ENCODE measurements at places on chromosomes 16 and 17.

DNA sequence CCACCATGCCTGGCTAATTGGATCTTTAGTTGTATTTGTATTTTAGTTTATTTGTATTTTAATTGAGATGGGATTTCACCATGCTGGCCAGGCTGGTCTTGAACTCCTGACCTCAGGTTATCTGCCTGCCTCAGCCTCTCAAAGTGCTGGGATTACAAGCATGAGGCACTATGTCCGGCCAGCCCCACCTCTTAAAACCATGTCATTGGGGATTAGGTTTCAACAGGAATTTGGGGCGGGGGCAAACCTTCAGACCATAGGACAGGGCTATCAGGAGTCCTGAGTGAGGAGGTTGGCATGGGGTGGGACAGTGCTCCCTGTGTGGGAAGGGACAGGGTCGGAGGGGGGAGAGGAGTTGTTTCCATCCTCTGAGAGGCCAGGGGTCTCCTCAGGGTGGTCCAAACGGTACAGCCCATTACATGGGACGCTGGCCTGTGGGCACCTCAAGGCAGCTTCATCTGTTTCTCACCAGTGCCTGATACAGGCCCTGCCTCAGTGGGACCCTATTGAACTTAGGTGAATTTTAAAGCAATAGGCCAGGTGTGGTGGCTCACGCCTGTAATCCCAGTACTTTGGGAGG is 21.6 kb downstream of the GAA start:
- DNase-seq = no peak

GRCh38 chr16:55179852-55180585 is 144.0 kb upstream of the IRX6 start:
- no peak for DNase-seq

- no peak for DNase-seq
Measured at GRCh38 chr17:67353161-67353560, 13.2 kb downstream of the PSMD12 start.

- peak; percentile 32 for DNase-seq
Measured at GRCh38 chr16:21159281-21159951, 942 bp downstream of the LDAF1 start.

DNA sequence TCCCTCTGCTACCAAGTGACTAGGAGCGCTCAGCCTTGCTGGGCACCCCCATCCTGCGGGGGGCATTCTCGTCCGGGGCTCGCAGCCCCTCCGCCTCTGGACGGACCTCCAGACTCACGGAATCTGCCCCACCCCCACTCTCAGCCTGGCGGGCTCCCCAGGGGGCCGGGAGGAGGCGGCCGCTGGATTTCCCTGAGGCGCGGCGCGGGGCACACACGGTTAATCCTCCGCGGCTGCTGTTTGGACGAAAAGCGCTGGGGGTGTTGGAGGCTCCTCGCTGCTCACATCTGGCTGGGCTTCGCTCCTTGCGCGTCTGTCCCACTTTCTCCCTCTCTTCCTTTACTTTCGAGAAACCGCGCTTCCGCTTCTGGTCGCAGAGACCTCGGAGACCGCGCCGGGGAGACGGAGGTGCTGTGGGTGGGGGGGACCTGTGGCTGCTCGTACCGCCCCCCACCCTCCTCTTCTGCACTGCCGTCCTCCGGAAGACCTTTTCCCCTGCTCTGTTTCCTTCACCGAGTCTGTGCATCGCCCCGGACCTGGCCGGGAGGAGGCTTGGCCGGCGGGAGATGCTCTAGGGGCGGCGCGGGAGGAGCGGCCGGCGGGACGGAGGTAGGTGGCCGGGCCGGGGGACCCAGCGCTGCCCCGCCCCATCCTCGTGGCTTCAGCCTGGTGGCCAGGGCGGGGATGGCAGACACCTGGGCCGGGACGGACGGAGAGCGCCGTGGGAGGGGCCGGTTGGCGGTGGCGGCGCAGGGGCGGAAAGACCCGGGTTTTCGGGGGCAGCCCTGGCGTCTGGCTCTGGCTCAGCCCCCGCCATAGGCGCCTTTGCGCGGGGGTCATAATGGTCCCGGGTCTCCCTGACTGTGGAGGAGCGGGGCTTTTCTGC is at the start of gene C1QTNF1:
Gene C1QTNF1, plus strand, starts transcription at position 284 of the 886 bp plus-strand sequence. CDS start 19,800 bp downstream, outside the sequence.
- no peak for DNase-seq

GRCh38 chr16:87470332-87470731 is 22.5 kb downstream of the ZCCHC14 start:
- no peak for DNase-seq

DNA sequence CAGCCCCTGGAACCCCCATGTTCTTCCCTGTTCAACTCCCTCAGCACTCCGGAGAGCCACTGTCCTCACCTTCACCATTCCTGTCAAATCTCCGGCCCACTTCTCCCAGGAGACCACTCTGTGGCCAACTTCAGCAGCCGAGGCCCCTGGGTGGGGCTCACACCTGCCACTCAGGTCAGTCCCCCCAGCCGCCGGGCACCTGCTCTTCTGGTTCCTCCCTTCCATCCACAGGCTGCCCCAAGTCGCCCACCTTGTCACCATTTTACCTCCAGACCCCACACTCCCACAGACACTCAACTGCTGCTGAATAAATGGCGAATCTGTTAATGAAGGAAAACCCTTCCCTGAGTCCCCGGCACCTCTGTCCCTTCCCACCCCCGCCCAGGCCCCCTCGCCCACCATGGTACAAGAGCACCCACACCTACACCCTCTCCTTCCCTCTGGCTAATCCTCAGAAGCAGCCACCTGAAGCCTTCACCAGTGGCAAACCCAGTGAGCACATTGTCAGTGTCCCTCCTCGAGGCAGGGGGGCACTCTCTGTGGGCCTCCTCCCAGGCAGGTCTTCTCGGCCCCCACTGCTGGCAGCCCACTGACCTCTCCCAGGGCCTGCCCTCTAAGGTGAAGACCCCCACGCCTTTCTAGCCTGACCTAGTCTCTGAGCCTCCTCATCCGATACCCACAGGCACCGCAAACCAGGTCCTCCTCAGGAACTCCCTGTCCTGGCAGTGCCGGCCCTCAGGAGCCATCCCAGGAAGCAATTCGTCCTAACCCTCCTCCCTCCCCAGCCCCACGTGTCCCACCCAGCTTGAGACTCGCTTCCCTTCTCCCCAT is 8.2 kb downstream of the CANT1 start:
- no peak for DNase-seq

- no peak for DNase-seq
Measured at GRCh38 chr16:55379876-55380390, 55.9 kb downstream of the IRX6 start.

- DNase-seq = peak; percentile 84
Measured at GRCh38 chr17:8326511-8327302, 12.9 kb upstream of the ODF4 start.

DNA sequence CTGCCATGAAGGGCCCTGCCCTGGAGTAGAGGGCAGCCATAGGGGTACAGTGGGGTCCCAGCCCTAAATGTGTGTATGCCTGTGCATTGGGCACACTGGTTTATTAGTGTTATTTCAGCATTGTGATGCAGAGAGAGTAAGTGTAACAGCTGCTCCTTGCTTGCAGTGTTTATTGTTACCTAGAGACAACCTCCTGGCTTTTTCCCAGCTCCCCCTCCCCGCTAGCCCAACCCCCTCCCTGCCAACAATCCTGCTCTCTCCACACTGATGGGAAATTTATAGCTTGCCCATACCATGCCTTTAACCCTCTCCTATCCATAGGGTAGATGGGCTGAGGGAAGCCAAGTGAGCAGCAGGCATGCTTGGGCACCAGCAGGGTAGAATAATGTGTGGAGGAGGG is 51.3 kb downstream of the NEUROD2 start:
- no peak for DNase-seq

DNA sequence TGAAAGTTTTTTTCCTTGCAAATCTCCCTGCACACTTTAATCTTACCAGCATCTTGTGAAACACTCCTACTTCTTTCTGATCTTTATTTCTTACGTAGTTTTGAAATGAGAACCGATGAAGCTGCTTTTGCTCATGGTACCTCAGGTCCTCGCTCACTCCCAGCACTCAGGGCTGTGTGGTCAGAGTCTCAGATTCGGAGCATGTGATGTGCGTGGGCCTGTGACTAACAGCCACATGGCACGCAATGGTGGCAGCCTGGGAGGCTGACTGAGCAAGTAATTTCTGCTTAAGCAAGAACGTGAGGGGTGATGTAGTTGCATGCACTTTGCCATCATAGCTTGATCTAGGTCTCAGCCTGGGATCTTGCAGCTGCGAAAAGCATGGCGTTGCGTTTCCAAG is 624.3 kb downstream of the MAF start:
- DNase-seq = no peak

DNA sequence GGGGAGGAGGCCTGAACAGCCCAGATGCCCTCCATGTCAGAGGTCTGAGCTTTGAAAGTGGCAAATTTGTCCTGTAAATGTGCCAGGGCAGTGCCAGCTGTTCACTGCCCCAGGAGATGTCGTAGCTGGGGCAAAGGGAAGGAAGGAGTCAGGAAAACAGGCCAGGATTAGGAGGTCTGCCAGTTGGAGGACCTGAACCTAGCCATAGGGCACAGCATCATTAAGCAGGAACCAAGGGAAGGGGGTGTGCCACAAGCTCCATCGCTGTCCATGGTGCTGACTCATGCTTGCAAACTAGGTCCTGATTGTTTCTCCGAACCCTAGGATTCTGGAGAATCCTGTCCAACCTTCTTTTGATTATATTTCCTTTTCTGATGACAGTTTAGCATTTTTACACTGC is 124.2 kb downstream of the TMEM132E start:
- DNase-seq = peak; percentile 88

DNA sequence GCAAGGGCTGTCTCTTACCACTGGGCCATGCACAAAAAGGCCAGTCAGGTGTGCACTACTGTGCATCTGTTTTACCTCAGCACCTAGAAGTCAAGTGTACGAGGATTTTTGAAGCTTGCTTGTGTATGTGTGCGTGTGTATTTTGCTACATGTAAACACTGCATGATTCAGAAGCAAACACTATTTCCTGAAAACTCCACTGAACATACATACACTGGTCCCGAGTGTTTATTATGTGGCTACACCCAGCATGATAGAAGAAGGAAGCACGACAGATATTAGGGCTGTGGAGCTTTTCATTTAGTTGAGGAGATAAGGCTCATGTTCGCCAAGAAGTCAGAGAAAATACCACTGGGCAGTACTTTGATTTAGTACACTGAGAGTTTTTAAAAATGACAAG is 89.2 kb downstream of the ZZEF1 start:
- no peak for DNase-seq

DNA sequence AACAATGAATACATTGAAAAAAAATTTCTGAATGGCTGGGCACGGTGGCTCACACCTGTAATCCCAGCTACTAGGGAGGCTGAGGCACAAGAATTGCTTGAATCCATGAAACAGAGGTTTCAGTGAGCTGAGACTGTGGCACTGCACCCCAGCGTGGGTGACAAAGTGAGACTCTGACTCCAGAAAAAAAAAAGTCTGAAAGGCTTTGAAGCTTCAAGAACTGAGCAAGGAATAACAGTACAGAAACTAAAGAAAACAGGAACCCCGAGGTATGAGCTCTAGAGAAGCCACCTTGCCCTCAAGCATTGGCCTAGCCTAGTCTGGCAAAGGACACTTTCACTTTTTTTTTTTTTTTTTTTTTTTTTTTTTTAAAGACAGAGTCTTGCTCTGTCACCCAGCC is 45.0 kb downstream of the TEX2 start:
- no peak for DNase-seq

GRCh38 chr17:36791942-36792475 is 145.3 kb upstream of the LHX1 start:
- no peak for DNase-seq

- DNase-seq = no peak
Measured at GRCh38 chr17:49746791-49747490, 17.0 kb downstream of the FAM117A start.

- no peak for DNase-seq
Measured at GRCh38 chr16:87263418-87264052, 53.7 kb downstream of the C16orf95 start.

- DNase-seq = no peak
Measured at GRCh38 chr17:17344507-17345293, 41.5 kb downstream of the NT5M start.

- peak; percentile 84 for DNase-seq
Measured at GRCh38 chr16:55437625-55438024, 41.4 kb upstream of the MMP2 start.

DNA sequence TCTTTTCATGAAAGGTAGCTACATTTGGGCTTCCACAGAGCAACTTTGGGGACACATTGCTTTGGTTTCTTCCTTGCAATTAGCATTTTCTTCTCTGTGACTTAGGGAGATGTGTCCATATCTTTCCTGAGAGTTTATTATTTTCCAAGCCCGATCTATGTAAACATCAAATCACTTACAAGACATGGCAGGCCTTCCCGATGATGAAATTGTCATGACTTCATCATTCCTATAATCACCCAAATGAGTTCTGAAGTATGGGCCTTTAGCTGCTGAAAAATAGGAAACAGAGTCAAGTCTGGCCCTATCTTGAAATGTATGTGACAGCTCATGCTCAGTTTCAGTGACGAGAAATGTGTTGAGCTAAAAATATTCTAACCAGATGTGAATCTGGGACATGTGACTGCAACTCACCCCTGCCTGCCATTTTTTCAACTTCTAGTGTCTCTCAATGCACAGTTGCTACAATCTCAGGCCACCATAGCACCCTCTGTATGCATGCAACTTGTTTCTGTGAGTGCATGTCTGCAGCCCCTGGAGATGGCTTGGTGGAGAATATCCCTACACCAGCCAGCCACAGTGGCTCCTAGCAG is 199.6 kb upstream of the MAF start:
- DNase-seq = no peak

GRCh38 chr16:86485746-86486145 is 24.6 kb upstream of the FOXF1 start:
- DNase-seq = no peak

- DNase-seq = no peak
Measured at GRCh38 chr17:56876766-56877179, 37.1 kb downstream of the TRIM25 start.

DNA sequence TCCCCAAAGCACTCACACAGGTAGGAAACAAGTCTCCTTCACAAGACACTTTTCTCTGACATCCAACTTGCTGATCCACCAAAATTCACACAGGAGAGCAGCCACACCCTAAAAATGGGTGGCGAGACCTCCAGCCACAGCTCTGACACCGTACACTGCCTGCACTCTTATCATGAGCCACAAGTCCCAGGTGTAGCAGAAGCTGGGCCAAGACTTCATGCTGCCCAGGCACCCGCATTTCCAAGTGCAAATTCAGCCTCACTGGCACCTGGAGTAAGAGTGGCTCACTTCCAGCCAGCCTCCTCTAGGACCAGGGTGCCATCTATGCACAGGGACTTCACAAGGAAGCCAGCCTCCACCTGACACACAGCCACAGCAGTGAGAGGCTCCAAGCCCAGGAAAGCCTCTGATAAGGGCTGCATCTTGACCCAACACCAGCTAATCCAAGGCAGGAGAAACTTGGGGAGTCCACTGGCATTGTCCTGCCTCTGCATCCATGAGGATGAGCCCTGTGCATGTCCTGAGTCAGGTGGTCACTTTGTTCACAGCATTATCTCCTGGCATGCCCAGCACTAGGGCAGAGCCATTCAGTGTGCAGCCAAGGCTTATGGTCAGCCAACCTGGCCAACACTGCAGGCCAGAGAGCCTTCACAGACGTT is 2.6 kb upstream of the ZNF768 start:
- peak; percentile 68 for DNase-seq

GRCh38 chr16:53605356-53605755 is 98.3 kb downstream of the RPGRIP1L start:
- no peak for DNase-seq

GRCh38 chr17:31309556-31309955 is 4.3 kb downstream of the EVI2B start:
- DNase-seq = peak; percentile 77

All from hematopoietic multipotent progenitor cell treated with erythropoietin and hydrocortisone succinate and interleukin-3 and kit ligand, for 6 days (in vitro differentiated cells).